Suppressor macrophage treated with lipopolysaccharide for 1 hour (primary cell): ENCODE measurements at places on chromosomes 4 and X.
A peak's percentile ranks its signal among the peaks of the same experiment; 100 is the strongest.

DNA sequence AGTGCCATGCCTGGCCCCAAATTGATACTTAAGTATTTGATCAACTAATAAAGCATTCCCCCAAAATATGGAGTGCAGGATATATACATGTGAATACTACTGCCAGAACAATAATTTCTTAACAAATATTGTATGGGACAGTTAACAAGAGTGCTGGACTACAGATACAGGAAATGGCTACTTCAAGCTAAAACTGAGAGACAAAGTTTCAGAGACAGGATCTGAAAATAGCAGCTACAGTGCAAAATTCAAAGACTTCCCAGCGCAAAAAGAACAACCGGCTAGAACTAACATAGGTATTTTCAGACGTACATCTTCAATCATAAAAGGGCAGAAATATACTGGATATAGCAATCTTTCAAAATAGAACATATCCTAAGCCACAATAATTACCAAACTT, 6.3 kb downstream of the ATRX start:
- DNase-seq: no peak

GRCh38 chr4:3077796-3078195, 3.3 kb downstream of the HTT start:
- DNase-seq: no peak

DNA sequence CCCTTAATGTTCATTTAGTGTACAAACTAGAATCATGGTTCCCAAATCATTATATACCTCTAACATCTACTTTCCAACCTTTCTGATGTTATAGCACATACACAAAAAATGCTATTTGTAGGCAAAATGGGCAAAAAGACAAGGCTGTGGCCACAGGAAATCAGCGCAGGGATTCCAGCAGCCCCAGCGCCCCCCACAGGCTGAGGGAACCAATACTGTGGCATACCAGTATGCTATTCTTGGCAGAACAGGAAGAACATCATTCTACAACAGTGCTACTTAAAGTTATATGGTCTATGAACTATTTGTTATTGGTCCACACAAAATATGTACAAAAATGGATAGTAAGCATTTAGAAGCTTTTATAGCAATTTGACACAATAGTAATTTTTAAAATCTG, 25.3 kb downstream of the STEEP1 start:
- DNase-seq: peak; percentile 13

DNA sequence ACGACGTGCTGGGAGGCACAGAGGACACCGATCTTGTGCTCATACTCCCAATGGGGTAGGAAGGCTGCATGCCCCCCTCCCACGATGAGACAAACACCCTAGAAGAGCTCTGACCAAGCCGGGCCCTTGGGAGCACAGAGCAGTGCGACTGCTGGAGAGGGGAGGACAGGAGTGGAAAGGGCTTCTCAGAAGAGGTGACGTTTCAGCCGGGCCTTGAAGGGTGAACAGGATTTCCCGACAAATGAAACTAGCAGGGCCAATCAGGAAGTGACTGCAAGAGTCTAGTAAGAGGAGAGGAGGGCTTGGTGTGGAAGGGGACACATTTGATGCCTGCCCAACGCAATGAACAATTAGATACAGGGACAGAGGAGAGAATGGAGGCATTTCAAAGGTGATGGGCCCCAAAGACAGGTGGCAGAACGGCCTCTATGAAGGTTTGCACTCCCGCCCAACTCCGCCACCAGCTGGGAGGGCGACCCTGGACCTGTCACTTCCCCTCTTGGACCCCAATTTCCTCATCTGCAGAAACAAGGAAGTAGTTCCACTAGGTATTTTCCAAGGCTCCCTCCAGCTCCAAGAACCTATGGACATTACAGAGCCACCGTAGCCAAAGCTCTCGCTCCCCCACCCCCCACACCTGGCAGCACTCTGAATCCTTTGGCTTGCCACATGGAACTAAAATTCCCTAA, 3.9 kb downstream of the HCFC1 start:
- peak; percentile 79 for DNase-seq

- DNase-seq: no peak
Measured at GRCh38 chr4:8095956-8096689, 62.5 kb downstream of the ABLIM2 start.

GRCh38 chrX:153649178-153649914, 2.3 kb downstream of the DUSP9 start:
- peak; percentile 77 for DNase-seq

DNA sequence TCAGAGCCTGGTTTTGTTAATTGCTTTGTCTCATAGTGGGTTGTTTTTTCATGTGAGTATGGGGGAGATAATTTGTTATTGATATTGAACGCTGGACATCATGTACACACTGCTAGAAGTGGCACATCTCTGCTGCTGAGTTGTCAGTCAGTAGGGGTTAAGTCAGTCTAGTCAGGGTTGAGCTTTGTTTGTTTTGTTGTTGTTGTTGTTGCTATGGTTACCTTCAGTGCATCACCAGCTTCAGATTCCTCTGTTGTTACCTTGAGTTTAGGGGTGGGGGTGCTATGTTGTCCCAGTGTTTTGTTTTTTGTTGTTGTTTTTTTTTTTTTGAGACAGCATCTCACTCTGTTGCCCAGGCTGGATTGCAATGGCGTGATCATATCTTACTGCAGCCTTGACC, 9.9 kb downstream of the YIPF6 start:
- DNase-seq: no peak

GRCh38 chr4:82954212-82954611, 53.7 kb downstream of the THAP9 start:
- DNase-seq: no peak

GRCh38 chr4:162977788-162978187, 188.9 kb downstream of the NAF1 start:
- DNase-seq: no peak

DNA sequence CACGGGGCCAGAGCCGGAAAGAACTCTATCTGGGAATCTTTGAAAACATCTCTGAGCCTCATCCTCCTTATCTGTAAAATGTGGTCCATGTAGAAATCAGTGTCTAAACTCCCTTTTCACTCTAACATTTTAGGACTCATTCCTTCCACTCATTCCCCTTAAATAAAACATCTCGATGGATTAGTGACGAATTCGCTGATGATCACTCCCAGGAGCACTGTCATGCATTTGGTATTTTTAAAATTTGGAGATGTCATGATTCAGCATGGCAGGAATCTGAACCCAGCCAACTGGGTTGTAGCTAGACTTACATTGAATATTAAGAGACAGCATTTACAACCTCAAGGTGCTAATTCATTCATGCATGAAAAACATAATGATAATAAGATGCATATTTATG, 88.1 kb downstream of the SPANXN3 start:
- no peak for DNase-seq
